CD4-positive, alpha-beta T cell treated with Interferon alpha-2 for 1 hour (primary cell): ENCODE measurements at places on chromosomes 11 and 22.

GRCh38 chr11:115555336-115556090 lies 51.3 kb upstream of the CADM1 start:
- DNase-seq, result no peak

DNA sequence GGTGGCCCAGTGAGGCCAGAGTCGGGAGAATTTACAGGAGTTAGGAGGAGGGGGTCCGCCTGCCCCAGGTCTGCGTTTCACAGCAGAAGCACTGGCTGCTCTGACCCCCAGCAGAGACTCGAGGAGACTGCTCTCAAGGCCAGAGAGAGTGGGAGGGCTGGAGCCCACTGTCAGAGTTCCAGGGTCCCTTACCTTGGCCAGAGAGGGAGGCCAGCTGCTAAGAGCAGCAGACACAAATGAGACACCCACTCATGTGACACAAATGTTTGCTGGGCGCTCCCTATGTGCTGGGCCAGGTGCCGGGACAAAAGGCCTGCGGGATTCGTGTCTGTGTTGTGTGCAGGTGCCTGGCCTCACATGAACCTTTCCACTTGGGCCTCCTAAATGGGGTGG lies 2.8 kb upstream of the TNFRSF13C start:
- no peak for DNase-seq

DNA sequence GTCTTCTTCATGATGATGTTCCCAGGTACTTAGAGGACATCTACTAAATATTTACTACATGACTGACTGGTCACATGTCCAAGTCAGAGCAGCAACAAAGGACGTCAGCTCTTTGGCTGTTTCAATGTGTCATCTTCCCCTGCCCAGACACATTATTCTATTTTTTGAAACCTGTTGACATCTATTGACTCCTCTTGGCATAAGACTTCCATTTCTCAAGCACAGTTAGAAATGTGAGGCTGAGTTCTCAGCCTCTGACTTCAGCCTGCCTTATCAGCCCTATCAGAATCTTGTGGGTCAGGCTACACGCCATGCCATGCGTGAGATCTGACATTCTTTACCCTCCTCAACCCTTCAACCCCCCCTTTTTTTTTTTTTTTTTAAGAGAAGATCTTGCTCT lies 63.8 kb downstream of the SC5D start:
- DNase-seq, result no peak

GRCh38 chr11:45166604-45166897 lies 20.1 kb downstream of the PRDM11 start:
- no peak for DNase-seq

- no peak for DNase-seq
These were observed 43.8 kb downstream of the TRMU start for GRCh38 chr22:46379066-46379930.

GRCh38 chr11:17353821-17354600 lies 2.4 kb downstream of the NCR3LG1 start:
- no peak for DNase-seq

DNA sequence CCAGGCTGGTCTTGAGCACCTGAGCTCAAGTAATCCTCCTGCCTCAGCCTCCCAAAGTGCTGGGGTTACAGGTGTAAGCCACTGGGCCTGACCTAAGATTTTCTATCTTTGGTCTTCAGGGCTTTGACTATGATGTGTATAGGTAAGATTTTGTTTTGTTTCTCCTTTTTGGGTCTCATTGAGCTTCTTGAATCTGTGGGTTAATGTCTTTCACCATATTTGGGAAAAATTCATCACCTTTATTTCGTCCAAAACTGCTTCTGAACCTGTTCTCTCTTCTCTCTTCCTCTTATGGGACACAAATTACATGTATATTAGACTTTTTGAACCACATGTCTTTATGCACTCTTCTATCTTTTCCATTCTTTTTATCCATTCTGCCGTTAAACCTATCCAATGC lies 100.4 kb downstream of the OSBP2 start:
- no peak for DNase-seq

GRCh38 chr11:110470716-110471115 lies 41.0 kb downstream of the FDX1 start:
- no peak for DNase-seq

DNA sequence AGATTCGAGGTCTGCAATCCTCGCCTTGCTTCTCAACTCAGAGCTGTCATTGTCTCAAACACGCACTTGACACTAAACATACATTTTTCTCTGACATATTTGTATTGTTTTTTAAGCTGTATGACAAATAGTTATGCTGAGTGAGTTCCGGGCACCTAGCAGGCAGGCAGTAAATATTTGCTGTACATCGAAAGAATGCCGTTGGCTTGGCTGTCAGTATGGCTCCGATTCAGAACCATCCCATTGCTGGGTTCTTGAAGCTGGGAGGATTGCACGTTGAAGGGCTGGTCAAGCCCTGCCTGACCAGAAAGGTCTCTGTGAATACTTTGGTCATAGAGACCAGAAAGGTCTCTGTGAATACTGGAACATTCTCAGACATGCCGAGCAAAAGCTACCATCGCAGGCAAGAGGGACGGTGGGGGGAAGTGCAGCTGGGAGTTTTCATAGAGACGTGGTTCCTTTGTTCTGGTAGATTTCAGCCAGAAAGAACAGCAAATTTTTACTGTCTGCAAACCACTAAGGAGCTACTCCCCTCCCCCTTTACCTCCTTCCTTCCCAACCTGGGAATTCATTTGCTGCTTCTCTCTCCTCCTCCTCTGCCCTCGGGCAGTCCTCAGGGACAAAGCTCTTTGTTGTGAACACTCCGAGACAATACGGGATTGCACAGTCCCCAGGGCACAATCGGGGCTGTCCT lies 202.2 kb upstream of the SORL1-AS1 start:
- no peak for DNase-seq

DNA sequence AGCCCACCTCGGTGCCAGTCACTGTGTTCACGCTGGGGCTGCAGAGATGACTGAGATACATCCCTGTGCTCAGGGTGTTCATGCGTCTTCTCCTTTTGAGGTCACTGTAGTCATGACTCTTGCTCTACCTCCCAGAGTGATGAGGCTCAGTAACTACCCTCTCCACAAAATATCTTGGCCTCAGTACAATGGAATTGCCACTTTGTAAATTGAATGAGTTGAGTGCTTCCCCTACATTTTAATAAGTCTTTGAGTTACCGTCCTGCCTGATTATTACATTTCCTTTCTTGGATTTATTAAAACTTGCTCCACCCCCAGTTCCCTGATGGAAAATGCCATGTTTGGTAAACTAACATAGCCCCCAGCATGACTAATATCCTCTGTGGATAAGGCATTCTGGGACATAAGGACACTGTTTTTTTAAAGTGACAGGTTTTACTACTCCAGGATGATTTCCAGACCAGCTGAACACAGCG lies 15.9 kb downstream of the PRSS23 start:
- no peak for DNase-seq

DNA sequence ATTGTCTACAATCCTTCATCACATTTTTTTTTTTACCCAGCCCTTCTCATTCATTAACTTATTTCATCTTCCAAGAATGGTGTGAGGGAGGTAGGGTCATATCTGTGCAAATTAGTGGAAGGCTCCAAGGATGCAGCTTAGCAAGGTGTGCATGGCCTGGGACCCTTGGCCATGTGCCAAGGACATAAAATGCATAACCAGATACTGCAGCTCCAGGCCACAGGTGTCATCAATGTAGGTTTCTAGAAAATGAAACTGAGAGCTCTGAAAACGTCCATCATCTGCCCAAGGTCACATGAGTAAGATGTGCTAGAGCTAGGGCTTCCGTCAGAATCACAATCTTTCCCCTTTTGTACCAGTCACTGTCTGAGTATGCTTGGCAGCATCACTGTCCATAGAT lies 29.8 kb downstream of the ANKK1 start:
- no peak for DNase-seq

DNA sequence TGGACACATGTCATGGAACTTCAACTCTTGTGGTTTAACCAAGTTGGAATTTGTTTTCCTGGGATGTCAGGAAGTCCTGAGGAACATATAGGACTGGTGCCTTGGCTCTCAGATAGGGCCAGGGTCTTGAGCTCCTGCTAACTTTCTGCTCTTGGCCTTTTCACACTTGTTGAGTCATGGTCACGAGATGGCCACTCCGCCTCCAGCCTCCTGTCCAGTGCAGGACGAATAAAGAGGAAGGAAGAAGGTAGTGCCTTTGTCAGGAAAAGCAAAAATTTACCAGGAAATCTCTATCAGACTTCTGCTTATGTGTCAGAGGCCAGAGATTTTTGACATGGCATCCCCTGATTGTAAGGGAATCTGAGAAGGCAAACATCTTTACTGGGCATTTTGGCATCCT lies 89.1 kb upstream of the ARHGAP20 start:
- DNase-seq, result peak; percentile 12

- no peak for DNase-seq
These were observed 1949.4 kb upstream of the RAG2 start for GRCh38 chr11:38547462-38547861.

DNA sequence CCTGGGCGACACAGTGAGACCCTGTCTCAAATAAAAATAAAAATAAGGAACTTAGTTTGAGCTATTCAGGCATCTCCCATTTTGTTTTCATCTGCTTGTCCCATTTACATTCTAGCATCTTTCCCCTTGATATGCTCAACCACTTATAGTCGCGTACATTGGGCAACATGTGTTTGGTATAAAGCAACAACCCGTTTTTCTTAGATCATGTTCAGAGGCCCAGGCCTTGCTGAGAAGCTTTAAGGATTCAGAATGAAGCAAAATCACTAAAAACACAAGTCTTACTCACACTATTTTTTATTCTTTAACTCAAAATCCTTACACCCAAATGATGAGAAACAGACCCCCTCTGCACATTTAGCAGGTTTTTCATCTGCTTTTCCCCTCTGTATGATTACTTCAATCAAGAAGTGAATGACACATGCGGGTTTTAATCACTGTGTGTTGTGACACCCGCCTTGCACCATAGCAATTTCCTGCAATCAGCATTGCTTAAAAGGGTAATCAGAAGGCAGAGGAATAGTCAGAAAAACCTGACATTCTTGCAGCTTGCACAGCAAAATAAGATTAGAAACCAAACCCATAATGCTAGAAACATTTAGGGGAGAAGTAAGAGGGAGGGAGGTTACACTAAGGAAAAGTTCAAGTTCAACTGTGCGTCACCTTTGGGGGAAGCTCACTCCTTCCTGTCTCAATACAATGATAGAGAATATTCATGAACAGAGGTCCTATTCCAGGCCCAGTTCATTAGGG lies 25.9 kb downstream of the ALG9 start:
- DNase-seq, result peak; percentile 15

DNA sequence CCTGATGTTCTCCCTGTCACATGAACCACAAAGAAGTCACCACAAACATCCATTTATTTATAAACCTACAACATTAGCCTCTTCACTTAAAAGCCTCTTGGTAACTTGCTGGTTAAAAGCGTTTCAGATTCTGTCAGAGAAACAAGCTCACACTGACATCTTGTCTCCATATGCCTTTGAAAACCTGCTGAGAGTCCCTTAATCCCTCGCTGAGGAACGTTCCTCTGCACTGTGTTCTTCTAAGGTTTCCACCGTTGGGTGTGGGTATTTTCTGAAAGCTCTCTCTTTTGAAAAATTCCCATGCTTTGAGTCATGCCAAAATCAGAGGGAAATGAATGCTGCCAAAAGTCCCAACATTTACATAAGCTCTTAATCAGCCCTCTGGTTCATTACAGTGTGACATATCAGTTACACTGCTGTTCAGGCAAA lies 149.8 kb downstream of the CCDC34 start:
- DNase-seq, result no peak

- DNase-seq, result no peak
These were observed 1.3 kb downstream of the FADD start for GRCh38 chr11:70204466-70204799.

- no peak for DNase-seq
These were observed 15.0 kb downstream of the LRRC32 start for GRCh38 chr11:76655501-76656049.

DNA sequence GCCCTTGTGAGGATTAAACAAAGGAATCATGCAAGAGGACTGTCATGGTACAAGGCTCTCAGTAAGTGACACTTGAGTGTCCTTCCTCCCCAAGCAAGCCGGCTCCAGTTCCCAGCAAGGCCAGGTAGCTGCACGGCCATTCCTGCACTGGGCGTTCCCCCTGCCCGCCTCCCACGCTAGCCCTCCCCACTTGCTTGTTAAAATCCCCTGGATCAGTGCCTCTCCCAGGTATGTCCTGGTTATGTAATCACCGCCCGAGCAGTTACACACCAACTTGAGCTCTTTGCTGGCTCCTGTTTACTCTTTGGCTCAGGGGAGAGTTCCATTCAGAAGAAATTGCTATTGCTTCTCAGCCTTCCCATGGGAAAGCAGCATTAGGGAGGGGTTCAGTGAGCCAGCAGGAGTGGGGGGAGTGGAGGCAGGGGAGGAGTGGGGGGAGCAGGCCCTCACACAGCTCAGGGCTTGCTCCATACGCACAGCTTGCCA lies 19.4 kb upstream of the MYEOV start:
- no peak for DNase-seq

GRCh38 chr11:16392616-16393015 lies 36.3 kb upstream of the SOX6 start:
- DNase-seq, result no peak

DNA sequence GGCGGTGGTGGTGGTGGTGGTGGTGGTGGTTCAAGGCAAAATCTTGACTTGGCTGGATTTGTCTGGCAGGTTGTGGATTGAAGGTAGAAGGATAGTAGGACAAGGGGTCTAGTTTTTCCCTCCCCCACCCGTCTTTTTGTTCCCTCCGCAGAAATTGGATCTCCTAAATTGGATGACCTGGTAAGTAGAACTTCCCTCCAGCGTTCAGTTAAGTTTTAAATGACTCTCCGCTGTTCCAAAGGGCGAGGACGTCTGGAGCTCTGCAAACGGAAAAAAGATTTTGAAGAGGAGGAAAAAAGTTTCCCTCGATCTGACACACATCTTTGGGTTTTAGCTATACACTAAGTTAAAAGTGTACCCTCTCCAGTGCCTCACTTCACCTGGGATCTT lies 422 bp upstream of the LGR4 start:
- DNase-seq, result no peak

DNA sequence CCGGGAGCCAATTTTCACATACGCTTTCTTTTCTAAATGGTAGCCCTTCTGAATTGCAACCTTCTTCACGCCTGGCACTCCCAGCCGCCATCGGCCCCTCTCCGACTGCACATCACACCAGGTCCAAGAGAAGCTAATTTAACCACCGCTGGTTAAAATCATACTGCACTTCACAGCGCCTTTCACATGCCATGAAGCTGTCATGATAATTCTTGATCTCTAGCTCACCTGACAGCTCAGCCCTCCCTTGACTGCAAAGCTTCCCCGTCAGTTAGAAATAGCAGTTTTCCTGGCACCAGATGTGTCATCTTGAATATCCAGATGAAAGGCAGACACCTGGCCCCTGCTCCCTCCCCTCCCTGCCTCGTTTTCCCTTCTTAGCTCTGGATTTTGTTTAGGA lies 101.4 kb downstream of the ARL14EP start:
- no peak for DNase-seq

DNA sequence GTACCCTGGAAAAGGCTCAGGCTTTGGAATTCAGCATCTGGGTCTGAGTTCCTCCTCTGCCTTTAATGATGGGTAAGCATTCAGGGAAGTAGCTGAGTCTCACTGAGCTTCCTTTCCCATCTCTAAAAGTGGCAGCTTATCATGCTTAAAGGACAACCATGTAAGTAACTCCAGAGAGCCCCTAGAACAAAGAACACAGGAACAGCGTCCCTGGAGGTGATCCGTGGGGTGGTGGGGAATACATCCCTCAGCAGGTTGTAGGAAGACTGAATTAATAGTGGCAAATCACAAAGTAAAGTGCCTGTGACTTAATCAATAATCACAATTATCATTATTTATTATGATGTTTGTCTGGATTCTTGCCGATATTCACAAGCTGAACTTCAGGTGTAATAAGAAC lies 114.7 kb upstream of the ISX start:
- DNase-seq, result no peak
